ENCODE measurements at places on chromosomes 3 and 15. TPM values are rescaled to one million over a fixed set of nuclear protein-coding genes. Genes with fewer than 3 reads are reported as not detected.

The CCR5 gene
- total RNA-seq: not detected

The DGKG gene
- 0.81 TPM for total RNA-seq

The CACNA2D2 gene
- total RNA-seq: under 0.01 TPM

The TTLL13 gene
- under 0.01 TPM for total RNA-seq

The C3orf18 gene
- total RNA-seq: 20.0 TPM

All from aortic smooth muscle cell (primary cell).